ENCODE measurements at places on chromosomes 5 and 9. TPM values are rescaled to one million over a fixed set of nuclear protein-coding genes. Genes with fewer than 3 reads are reported as not detected.

The GRM6 gene
- total RNA-seq: not detected

The IL9 gene
- not detected for total RNA-seq

The FOXD4L4 gene
- total RNA-seq: 0.23 TPM

The CTSV gene
- 0.43 TPM for total RNA-seq

The STK32A gene
- 10.2 TPM for total RNA-seq

Measured in upper lobe of right lung (tissue), 1 donor.